CD4-positive, CD25-positive, alpha-beta regulatory T cell (primary cell): ENCODE measurements at places on chromosomes 16 and 17.

DNA sequence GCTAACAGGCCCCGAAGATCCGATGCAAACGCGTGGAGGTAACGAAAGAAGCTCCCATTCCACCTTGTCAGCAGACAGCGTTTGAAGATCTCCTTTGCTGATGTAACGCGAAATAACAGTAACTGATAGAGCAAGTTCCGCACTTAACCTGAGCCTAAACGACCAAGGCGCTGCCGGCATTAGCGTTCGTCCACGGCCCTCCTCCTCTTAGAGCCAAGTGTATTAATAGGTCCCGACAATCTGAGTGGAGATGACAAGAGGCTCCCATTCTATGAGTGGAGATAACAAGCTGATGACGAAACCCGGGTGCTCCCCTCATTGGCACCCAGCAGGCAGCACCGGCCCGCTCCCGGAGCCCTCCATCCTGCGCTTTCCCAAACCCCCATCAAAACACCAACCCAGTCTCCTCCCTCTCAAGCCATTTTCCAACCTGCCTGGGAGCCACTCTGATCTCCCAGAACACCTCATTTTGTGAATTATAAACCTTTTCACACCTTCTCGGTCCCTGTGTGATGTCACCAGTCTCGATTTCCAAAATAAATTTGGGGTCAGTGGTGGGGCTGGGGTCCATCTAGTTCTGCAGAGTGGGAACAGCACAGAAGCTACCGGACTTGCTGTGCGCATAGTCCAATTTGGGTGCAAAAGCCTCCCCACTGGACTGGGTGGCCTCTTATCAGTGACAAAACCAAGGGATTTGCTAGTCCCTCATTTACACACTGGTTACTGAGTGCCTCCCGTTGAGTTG, 35.4 kb upstream of the ARL4D start:
- DNase-seq, result no peak

- no peak for DNase-seq
These were observed 96.9 kb downstream of the SKAP1 start for GRCh38 chr17:48333034-48333530.

- DNase-seq, result no peak
These were observed 3.3 kb upstream of the SLC12A3 start for GRCh38 chr16:56861756-56862155.

GRCh38 chr17:79377230-79377786, 233.5 kb downstream of the RBFOX3 start:
- no peak for DNase-seq

DNA sequence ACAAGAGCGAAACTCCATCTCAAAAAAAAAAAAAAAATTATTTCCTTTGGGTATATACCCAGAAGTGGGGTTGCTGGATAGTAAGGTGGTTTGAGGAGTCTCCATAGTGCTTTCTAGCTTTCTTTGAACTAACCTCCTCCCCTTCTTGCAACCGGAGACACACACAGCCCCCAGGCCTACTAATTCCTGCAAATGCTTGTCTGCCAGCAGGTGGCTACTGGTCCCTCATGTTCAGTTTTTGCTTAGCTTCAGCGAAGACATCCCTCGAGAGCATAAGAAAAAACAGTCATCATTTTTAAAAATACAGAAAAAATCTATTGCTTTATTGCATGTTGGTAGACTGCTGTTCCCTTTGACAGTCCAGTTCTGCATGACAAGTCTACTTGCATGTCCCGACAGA, 439.0 kb downstream of the UTP18 start:
- no peak for DNase-seq

GRCh38 chr16:8587065-8587464, 3.2 kb downstream of the TMEM114 start:
- no peak for DNase-seq

DNA sequence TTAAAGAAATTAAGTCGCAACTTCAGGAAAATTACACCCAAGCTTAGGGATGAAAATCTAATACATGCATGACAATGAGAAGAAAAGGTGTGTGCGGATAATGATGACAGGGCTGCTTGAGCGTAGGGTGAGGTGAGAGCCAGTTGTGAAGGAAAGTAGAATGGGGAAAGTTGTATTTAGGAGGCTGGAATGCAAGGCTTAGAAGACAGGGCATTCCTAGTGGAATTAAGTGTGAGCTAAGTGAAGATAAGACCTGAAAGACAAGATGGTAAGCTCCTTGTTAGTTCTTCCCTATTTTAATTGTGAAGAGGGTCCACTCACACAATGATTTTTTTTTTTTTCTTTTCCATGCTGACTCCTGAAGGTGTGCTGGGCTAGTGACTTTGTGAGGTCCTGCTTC, 519.5 kb upstream of the SALL1 start:
- DNase-seq, result no peak

DNA sequence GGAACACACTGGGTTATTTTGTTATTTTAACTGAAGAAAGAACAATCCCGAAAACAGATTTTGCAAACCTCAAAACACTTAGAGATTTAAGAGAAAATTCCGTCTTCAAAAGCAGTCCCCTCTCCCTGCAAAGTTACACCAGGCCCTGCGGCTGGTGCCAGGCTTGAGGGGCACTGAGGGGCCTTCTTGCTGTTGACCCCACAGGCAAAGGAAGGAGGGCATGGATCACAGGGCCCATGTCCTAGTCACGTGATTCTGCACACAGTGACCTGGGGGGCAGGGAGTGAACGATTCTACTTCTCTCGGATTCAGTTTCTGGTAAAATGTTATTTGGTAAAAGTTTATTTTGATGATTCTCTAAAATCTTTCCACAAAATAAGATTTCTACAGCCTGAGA, 55.3 kb upstream of the FASN start:
- no peak for DNase-seq

- DNase-seq, result no peak
These were observed 1.9 kb downstream of the HS3ST3A1 start for GRCh38 chr17:13599864-13600263.

DNA sequence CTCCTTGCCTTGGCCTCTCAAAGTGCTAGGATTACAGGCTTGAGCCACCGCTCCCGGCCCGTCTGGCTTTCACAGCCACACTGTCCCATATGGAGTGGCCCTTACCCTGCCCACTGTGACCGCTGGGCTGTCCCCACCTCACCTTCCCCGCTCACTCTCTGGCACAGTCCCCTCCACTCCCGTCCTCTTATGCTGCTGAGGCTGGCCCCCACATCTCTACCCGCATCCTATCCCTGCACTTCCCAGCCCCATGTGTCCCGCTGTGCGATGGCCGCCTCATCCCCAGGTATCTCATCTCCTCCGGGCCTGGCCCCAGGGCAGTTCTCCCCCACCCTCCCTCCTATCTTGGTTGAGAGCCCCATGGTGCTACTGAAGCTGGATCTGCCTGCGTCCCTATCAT, 93.2 kb downstream of the PGS1 start:
- DNase-seq, result no peak

DNA sequence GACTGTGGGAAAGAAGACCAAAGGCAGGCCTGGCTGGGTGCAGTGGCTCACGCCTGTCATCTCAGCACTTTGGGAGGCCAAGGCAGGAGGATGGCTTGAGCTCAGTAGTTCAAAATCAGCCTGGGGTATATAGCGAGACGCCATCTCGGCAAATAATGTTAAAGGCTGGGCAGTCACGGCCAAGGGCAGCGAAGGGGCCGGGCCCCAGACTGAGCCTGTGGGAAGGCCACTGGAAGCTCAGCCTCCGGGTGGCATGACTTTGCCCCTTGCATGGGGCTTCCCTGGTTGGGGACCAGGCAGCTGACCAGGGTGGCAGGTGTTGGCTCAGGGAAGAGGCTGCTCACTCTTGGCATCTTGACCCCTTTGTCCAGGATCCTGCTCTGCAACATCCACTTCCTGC, 14.0 kb upstream of the CD300LD start:
- DNase-seq, result no peak

GRCh38 chr17:21842332-21843317, 150.3 kb downstream of the KCNJ18 start:
- DNase-seq, result no peak

DNA sequence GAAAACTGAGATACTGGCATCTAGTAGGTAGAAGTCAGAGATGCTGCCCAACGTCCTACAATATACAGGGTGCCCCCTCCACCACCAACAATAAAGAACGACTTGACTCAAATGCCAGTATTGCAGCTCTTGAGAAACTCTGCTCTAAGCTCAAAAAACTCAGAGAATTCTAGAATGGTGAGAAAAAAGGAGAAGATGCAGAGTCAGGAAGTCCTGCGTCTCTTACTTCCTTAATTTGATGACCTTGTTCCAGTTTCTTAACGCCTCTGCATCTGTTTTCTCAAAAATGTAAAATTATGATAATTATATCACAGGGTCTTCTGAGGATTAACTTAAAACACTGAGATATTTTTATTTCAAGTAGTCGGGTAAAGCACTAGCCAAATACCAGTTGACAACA, 1.7 kb upstream of the HSBP1 start:
- no peak for DNase-seq

DNA sequence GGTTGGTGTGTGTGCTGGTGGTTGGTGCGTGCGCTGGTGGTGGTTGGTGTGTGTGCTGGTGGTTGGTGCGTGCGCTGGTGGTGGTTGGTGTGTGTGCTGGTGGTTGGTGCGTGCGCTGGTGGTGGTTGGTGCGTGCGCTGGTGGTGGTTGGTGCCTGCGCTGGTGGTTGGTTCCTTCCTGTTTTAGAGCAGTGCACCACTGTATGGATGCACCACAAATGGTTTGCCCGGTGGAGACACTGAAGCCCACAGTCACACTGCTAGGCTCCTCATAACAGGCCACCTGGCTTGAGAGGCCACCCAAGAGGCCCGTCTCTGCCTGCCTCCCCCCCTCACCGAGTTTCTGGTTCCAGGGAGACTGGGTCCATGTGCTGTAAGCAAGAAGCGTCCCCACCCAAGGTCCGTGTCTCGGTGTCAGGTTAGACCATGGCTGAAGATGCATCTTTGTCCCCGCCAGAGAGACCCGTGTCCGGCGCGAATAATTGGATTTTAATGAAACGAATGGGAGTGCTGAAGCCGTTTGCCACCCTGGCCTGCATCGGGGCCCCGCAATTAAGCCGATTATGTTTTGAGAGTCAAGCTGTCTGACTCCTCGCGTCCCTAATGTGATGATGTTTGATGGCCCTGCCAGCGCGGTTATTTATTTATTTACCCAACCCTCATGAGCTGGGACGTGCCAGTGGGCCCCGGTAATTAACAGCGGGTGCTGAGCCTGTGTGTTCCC, 161.3 kb upstream of the GSE1 start:
- DNase-seq, result no peak

DNA sequence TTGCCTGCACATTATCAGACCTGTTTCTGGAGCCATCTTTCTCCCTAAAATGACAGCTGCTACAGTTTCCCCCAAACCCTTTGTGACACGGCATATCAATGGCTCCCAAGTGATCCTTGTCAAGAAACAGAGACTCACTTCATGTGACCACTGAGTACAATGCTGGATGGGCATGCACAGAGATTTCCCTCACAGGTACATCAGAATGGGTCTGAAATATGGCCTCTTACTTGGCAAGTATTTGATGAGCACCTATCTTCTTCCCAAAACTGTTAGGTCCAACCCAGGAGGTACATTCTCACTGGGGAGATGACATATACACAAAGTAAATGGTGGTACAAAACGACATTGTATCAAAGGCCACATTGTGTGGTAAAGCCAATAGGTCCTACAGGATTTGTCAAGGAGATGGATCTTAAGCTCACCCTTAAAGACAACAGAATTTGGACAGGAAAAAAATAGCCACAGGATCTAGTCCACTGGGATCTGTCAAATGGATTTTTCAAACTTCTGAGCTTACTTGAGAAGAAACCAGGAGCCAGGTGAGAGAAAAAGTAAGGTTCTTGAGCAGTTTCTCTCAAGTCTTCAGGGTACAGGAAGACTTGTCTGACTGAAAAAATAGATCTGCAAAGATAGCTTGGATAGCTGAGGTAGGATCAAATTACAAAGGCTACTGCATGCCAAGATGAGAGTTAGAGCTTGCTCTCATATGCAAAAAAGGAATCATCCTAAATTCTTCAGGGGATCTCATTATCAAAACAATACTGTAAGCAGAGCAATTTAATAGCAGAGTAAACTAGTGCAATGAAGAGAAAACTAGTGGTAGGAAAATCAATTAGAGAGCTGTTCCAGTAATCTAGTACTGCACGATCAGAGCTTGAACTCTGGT, 28.8 kb downstream of the RNF43 start:
- DNase-seq, result no peak
